Epithelial cell of proximal tubule (primary cell): ENCODE measurements at places on chromosomes 3 and 15.

DNA sequence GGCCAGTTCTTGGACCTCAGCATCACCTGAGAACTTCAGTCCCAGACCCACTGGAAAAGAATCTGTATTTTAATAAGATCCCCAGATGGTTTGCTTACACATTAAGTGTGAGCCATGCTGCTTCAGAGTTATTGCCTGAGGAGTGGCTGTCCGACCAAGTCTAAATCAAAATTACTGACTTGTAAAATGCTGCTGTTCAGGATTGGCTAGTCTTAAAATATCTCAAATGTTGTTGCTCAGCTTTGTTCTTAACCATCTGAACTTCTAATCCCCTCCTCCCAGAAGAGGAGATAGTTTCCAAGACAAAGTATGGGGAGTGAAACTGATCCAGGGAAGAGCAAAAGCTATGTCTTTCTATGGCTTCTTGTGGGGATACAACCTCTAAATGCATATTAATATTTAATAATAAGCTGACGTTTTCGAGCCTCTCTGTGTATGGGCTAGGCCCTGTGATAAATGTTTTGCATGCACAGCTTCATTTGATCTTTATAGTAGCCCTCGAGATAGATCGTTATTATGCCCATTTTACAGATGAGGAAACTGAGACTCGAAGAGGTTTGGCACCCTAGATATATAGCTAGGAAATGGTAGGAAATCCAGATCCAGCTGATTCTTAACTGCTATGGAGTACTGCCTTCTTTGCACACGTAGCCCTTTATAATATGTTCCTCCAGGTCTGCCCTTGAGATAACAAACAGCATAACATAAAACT, 52.2 kb downstream of the DNASE1L3 start:
- no peak for DNase-seq

GRCh38 chr15:77506311-77507142, 85.8 kb downstream of the HMG20A start:
- DNase-seq: no peak

DNA sequence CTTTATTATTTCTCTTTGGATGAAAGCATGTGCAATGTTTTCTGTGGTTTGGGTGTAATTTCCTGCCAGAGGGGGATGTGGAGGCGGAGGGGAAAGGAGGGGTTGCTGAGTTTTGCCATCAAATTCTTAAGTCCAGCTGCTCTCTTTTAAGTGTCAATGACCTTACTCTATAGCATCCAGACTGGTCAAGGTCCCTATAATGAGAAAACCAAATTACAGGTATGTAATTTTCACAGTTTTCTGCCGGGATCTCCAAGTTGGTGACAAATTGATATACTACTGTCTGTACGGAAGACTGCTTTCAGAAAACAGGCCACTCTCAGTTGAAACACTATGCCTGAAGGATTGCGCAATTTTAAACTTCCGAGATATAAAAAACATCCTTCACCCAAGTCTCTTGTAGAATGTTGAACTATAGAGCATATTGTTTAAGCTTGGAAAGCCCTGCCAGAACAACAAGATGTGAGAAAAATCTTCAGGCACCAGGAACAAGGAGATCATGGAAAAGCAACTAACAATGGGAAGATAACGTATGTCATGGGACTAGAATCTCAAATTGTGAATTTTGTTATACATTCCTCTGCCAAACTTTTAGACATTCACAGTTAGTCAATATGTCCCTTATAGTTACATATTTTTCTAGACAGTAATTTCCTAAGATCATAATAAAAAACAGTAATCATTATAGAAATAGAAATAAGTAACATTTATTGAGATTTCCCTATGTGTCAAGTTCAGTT, 300.7 kb upstream of the SATB1 start:
- DNase-seq: no peak

- DNase-seq: no peak
Measured at GRCh38 chr3:124883766-124884473, 3.2 kb downstream of the ITGB5 start.

DNA sequence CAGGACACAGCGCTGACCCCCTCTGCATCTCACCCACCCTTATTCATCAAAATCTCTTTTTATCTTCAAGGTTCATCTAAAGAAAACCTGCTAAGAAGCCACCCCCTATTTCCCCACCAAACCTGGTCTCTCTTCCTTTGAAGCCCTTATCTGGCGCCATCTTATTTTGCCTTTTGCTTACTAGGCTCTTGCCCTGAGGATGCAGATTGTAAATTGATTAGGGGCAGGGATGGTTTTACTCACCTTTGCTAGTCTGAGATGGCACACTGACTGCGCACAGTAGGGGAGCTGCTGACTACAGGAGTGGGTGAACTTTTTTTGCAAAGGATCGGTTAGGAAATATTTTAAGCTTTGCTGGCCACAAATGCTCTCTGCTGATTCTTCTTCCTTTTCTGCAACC, 78.9 kb upstream of the BHLHE40 start:
- DNase-seq: no peak

DNA sequence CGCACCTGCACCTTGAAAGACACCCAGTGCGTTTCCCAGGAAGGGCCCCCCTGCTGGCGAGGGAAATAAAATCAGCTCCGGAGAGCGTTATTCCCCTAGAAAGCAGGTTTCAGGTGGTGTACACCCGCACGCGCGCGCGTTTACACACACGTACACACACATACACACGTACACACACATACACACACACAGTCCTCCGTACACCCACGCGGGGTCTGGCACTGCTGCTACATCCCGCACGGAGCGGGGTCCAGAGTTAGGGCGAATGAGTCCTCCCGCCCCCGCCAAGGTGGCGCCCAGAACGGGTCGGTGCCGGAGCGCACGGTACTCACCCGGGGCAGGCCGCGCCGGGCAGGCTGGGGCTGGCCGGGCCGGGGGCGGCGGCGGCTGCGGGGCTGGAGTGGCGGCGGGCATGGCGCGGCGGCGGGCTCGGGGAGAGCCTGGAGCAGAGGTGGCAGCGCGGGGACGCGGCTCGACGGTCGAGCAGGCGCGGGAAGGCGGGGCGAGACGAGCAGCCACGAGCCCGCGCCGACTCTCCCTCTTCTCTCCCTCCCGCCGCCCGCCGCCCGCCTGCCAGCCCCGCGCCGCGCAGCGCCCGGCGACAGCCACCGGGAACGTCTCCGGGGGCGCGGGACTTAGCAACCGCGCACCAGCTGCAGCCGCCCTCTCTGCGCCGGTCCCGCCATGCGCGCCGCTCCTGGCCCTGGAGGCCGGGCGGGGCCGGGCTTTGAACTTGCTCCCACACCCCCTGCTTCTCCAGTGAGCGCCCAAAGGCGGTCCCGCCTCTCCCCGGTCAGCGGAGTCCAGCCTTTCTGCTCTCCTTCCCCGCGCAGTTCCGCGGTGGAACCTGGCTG, at the start of gene DCLK3:
Gene DCLK3, minus strand, starts transcription at position 704 of the 854 bp plus-strand sequence. Its CDS starts 290 bp downstream, at position 414.
- DNase-seq: no peak

DNA sequence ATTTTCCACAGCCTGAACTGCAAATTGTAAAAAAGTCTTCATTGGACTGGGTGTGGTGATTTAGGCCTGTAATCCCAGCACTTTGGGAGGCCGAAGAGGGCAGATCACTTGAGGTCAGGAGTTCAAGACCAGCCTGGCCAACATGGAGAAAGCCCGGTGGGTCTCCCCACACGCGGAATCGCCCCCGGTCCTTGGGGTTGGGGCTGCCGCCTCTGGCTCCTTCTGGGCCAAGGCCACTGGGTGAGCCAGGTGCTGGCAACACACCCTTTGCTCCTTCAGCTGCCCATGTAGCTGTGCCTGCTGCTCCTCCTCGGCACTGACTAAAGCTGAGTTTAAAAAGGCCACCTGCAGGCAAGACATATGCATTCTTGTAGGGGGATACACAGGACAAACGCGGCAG, 9.4 kb upstream of the VPS33B start:
- no peak for DNase-seq

DNA sequence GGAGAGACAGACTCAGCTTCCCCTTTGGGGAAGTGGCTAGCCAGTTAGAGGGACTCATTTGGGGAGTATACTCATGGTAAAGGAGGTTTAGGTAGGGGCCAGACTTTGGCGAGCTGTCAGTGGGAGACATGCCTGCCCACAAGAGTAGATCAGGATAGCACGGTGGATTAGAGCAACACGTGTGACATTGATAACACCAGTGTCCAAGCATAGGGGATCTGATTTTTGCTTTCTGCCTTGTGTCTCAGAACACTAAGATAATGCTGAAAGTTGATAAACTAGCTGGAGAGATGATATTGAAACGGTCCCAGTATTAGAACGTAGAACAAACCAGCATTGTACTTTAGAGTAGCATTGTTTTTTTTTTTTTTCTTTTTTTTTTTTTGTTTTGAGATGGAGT, 25.9 kb downstream of the MAP6D1 start:
- no peak for DNase-seq

DNA sequence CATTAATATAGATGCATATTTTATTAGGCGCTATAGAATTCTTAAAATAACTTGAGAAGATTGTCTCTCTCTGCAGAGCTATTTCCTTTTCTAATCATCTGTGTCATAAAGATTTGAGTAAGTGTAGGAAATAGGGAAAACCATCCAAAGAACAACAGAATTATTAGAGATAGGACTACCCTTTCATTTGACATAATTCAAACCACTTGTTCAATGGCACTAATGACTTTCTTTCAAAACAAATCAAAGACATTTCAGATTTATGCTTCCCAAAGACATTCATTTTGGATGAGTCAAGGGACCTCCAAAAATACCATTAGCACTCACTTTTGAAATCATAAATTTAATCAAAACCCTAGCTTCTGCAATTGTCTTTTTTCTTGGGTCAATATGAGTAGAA, 29.5 kb downstream of the PRICKLE2 start:
- DNase-seq: no peak

DNA sequence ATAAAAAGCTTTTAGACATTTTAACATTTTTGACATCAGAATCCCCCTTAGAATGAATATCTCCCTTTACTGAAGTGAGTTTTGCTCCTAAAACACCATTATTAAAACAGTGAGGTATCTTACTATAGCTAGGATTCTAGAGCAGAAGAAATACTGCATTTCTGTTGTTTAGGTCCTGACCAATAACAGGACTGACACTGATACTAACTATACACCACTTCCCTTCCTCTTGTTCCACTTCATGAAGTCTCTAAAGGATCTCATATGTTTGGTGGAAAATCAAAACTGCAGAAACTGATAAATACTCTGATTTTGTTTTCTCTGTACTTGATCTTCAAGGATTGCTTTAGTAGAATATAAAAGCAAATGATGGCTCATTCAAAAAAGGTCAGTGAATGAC, 230.7 kb downstream of the SUCLG2 start:
- no peak for DNase-seq

DNA sequence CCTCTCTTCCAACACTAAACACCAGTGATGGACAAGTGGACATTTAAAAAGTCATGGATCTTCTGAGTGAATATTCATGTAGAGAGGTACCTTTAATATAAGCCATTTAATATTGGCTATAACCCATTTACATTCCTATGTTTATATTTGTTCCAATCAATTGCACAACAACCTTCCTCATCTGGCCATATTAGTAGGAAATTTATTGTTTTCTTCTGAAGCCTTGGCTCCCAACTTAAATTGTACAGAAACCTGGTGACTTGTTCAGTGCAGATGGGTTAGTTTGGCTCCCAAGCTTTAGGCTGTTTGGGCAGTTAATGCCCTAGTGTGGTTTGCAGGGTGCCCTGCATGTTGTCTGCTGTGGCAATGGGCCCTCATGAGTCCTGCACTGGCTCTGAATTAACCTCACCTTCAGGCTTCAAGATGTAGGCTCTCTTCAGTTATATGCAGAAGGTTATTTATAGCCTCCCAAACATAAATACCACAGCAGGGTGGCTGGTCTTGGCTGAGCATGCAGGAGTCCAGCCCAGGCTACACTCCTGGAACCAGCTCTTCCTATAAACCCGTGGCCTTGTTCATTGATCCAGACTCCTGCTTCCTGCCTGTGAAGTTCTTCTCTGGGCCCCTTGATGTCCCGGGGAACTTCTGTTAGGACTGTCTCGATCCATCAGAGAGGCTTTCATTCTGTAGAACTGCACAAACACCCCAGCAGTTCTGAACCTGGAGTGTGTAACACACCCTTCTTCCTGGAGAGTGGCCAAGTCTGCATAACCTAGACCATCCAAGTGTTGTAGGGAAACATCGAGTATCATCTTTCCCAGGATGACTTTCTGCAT, 57.0 kb downstream of the DUT start:
- DNase-seq: no peak

- no peak for DNase-seq
Measured at GRCh38 chr3:120678984-120679383, 3.1 kb downstream of the HGD start.

DNA sequence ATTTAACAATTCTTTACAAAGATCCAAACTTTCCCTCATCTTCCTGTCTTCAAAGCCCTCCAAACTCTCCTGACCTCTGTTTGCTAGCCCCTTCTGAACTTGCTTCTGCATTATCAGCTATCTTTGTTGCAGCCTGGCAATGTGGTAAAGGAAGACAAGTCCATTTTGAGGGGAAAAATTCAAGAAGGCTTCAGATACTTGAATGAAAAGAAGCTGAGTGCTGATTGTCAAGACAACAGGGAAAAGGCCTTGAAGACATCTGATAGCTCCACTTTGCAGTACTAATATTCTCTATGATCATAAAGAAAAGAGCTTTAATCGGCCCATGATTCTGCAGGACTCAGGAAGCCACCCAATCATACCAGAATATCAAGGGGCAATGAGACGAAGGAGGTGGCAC, 91.8 kb downstream of the LMLN start:
- no peak for DNase-seq

GRCh38 chr3:31833391-31834190, 147.5 kb downstream of the OSBPL10 start:
- no peak for DNase-seq

DNA sequence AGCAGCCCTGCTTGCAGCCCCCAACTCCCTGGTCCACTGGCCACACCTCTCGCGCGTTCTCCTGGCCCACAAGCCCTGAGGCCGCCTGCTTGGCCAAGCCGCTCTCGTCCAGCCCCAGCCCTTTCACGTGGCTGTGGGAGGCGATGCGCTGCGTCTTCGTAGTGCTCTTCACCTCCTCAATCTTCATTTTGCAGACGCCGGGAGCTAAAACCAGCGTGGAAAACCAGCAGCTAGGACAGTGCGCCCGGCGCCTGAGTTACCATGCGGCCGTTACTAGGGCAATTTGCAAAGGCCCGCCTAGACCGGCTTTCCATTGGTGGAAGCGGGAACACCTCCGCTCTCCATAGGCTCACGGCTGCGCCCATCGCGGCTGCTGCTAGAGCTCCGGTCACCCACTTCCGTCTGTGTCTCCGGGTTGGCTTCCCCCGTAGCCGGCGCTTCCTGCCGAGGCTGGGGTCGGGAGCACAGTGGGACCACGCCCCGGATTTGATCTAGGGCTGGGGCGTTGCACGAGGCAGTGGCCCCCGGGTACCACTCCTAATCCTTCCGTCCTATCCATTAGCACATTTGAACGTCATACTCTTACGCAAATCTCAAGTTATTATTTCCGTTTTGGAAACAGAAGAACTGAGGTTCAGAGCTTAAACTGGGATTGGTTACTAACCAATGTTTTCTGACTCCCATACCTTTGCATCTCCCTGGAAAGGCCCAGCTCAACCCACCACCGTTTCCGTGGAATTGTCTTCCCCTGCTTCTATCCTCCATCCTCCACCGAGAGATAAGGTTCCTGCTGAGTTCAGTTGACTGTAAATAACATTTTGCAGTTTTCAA, at the start of gene RUVBL1:
Gene RUVBL1, minus strand, starts transcription at position 275 of the 831 bp plus-strand sequence. Its CDS starts 88 bp downstream, at position 187.
- peak; percentile 58 for DNase-seq
